H54 (cell line): ENCODE measurements at places on chromosomes 5 and 9.

DNA sequence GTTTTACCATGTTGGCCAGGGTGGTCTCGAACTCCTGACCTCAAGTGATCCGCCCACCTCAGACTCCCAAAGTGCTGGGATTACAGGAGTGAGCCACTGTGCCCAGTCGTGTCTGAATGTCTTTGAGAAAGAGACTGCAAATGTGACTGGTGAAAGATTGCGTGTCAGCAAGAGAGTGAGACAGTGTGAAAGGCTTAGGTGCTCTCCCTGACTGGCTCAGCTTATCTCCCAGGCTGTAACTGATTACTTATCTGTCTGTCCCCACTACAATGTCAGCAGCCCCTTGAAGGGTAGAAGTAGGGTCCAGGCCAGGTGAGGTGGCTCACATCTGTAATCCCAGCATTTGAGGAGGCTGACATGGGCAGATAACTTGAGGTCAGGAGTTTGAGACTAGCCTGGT is 3.4 kb upstream of the FGFR4 start:
- no peak for DNase-seq

DNA sequence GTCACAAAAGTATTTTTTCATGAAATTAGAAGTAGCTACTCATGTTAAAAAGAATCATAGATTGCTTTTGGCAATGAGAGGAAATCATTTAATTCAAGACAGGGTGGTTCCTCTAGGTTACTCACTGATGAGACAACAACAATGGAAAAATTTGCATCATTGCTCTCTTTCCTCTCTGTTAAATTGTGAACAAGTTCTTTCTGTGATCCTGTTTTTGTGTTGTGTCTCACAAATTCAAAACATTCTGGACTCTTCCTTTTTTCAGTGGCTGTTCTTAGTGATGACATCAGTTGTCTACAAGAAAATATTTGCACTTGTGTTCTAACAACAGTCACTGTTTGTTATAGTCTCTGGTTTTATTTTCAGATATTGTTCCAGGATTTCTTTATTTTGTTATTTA is 95.3 kb downstream of the XRCC4 start:
- DNase-seq = no peak

GRCh38 chr5:135051399-135051798 is 17.4 kb upstream of the PITX1 start:
- no peak for DNase-seq

- DNase-seq = no peak
Observed at GRCh38 chr5:82911910-82912309, 165.3 kb downstream of the TMEM167A start.

DNA sequence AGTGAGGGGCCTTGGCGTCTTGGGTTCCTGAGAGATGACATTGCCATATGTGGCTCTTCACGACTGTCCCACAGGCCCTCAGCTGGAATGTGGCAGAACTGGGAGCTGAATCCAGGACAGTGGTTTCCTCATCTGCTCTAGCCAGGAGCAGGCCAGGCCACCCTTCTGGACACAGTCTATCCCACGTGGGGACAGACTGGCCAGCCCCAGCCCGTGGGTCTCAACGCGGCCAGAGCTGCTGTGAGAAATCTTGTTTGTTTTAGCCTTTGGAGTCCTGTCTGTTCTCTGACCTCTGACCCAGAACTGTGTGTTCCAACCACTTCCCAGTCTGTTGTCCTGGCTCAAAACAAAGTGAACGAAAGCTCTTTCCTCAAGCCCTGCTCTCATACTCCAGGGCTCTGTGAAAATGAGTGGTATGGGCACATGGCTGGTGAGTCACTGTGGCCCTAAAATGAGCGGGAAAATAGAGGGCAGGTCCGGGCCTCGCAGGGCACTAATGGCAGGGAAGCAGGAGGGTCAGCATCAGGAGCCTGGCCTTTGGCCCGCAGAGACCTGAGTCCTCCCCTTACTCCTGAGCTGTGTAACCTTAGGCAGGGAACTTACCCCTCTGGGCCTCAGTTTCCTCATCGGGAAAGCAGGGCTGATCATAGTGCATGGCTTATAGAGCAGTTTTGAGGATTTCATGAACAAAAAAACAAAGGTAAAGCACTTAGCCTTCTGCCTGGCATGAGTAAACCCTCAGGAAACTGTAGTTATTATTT is 34.8 kb upstream of the GLRX start:
- DNase-seq = no peak

GRCh38 chr9:117821954-117822353 is 117.8 kb downstream of the TLR4 start:
- no peak for DNase-seq

DNA sequence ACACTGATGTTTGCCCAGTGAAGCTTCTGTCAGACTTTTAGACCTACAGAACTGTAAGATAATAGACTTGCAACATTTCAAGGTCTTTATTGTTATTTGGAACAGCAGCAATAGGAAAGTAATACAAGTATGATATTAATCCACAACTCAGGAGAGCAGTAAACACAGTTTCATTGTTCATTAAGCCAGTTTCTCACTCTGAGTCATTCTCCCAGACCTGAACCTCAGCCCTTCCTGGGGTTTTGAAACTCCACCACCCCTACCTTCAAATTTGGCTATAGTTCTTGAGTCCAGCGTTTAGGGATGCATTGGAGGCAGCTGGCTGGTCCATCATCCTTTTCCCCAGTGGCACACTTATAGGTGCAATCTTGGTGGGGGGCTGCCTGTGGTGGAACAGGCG is 203.2 kb downstream of the RAB3C start:
- no peak for DNase-seq

- no peak for DNase-seq
Observed at GRCh38 chr9:21810388-21810787, 8.0 kb downstream of the MTAP start.

GRCh38 chr5:92237896-92238295 is 854.8 kb upstream of the ARRDC3 start:
- DNase-seq = no peak

DNA sequence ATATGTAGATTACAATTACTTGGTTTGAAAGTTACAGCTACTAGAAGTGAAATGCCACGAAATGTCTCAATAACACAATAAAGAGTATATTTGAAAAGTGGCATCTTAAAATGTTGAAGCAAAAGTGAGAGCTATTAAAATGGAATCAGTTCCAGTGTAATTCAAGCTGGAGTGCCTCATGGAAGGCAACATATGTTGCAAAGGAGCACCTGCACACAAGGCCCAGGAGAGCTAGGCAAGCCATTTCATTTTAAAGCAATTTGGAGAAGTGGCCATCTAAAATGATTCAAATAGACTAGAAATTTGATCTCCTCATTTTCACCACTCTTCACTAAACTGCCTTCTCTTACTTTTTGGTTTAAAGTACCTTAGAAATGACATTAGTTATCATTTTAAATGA is 167.8 kb downstream of the GABRB2 start:
- DNase-seq = no peak

GRCh38 chr5:10655161-10655971 is 91.5 kb downstream of the ANKRD33B start:
- no peak for DNase-seq
